CD4-positive, alpha-beta memory T cell (primary cell): ENCODE measurements at places on chromosomes 3 and 15.

DNA sequence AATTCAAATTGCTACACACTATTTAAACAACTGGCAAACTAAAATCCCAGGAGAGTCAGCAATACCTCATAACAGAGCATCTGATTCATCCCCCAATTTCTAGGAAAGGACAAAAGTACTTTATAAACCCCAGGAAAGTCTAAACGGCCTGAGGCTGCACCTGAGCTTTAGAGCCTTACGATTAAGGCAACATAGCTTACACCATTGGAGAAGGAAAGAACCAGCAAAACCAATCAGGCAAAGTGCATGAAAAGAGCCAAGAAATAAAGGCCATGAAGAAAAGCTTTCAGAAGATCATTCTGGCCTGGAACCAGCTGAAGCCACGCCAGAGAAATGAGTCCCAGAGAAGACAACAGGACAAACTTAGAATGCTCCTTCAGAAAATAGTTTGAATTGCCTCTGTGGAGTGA is 48.1 kb downstream of the PTPN9 start:
- no peak for DNase-seq

GRCh38 chr3:5347486-5347885 is 160.0 kb downstream of the EDEM1 start:
- DNase-seq, result no peak

DNA sequence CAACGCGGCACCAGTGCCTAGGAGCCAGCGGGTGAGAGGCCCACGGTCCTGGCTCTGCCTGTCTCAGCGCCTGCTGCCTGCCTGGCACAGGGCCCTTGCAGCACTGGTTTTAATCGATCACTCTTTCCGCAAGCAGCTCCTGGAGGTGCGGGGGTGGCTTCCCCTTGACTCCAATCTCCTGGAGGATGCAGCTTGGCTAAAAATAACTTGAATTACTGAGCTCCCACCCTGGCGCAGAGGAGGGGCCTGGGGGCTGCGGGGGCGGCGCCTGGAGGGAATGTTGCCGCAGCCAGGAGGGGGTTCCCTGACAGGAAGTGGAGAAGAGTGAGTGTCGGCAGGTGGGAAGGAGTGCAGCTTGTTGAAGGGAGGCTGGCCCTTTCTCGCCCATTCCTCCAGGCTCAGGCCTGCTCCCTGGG is 9.9 kb upstream of the RPL29 start:
- DNase-seq, result no peak

DNA sequence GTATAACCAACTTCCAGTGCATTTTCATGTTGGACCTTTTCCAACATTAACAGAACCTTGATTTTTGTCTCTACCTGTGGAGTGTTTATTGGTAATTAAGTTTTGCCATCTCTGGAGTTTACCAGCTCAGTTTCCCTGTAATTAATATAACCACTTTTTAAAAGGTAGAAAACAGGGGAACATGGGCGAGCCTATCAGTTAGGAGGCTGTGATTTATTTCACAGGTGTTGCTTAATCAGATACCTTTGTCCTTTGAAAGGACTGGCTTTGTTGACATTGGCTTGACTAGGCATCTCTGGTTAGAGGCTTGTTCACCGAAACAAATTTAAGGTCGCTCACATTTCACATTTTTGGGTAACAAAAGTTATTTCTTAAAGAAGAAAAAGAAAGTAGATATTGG is 622 bp downstream of the NAALADL2 start:
- DNase-seq, result no peak

DNA sequence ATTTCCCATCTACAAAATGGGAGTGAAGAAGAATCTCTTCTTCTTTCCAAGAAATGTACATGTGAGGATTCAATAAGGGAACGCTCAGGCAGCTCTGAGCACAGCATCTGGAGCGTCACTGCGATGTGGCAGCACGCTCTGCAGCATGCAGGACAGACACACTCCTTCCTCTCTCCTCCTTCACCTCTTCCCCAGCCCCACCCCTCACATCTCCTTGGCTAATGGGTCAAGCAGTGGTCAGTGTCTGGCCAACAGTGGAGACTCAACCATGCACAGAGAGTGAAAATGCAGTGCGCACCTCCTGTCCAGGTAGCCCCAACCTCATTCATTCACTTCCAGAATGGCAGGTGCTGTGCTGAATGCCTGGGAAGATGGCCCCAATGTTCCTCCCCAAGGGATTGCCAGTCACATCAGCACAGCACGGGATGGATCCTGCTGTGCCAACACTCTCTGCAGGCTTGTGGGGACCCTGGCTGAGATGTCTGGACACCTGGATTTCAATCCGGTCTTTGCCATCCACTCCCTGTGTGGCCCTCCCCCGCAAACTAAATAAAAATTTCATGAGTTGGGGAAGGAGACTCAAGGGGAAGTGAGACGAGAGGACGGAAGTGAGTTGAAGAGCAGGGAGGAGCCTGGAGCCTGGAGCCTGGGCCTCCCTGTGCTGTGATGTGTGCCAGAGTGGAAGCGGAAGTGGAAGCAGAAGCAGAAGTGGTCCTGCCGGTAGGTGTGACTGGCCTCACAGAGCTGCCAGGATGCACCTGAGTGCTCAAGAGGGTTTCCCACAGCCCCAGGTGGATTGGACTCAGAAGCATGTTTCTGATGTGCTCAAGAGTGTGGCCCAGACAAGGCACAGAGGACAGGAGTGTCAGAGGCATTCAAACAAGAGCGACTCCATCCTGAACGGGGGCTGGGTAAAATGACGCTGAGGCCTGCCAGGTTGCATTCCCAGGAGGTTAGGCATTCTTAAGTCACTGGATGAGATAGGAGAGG is 163.9 kb downstream of the SMAD6 start:
- no peak for DNase-seq

DNA sequence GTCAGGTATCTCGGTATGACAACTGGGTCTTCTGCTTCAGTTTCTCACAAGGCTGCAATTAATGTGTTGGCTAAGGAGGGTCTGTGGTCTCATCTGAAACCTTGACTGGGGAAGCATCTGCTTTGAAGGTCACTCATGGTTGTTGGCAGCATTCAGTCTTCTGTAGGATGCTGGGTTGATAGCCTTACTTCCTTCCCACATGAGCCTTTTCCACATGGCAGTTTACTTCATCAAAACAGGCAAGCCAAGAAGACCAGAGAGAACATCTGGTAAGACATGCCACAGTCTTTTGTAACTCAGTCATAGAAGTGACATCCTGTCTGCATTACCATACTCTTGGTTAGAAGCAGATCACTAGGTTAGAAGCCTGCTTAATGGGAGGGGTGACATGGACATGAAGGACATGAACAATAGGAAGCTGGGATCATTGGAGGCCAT is 49.5 kb downstream of the CMC1 start:
- DNase-seq, result no peak

DNA sequence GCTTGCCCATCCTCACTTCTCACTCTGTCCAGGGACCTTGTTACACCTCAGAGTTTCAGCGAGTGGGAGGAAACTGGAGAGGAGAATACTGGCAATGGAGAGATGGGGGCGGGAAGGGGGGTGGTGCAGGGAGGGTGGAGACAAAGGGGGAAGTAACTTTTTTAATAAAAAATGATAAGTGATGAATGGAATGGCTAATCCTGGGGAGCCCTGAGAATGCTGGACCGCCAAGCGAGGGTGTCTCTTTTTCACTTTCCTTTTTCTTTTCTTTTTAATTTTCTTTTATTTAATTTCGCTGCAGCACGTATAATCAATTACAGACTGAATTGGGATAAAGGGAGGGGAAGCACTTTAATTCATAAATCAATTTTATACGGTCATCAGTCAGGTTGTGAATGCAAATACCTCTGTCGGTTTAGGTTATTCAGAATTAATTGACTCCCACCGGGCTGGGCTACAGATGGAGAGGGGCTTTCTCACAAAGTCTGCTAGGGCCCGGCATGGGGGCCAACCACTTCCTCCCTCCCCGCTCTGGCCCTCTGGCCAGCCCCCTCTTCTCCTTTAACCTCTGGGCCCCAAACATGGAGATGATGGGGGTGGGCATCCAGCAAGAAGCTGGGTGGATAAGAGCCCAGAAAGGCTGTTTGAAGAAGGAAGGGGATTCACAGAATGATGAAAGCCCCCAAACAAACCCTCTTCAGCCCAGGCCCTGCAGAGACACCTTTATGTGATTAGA is 106.8 kb upstream of the BOC start:
- no peak for DNase-seq

- no peak for DNase-seq
Measured at GRCh38 chr3:197027896-197028727, 1.5 kb downstream of the MELTF start.

GRCh38 chr15:68303560-68304436 is 26.3 kb downstream of the FEM1B start:
- no peak for DNase-seq

DNA sequence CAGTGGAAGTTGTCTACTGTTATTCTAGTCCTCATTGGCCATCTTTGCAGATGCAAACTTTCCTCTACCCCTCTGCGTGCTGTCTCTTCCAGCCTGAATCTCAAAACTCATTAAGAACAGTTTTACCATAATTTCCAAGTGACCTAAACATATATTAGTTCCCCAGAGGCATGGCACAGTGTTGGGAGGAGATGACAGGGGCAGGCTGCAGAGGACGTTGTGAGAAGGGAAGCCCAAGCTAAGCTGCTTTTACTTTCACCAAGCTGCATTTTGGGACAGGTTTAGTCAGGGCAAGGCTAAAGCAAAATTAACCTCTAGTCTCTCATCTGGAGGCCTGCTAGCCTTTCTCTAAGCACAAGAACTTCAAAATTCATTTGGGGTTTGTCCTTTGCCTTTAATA is 318.6 kb upstream of the SATB1 start:
- DNase-seq, result no peak

DNA sequence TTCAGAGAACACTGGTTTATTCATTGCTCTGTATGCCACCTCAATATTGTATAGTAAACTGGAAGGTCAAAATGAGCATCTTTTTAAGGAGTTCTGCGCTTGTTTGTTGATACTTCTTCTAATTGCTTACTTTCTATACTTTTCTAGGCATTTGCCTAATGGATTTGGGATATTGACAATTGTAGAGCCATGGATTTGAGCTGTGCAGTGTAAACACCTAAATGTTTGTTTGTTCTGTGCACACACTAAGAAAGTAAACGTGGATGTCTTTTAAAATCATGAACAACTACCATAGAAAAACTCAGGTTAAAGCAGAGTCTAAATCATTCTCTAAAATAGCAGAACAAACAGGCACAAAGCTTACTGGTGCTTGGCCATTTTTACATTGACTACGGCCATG is 436.6 kb upstream of the GBE1 start:
- DNase-seq, result no peak

GRCh38 chr3:80696280-80696679 is 928.5 kb upstream of the ROBO1 start:
- DNase-seq, result no peak

DNA sequence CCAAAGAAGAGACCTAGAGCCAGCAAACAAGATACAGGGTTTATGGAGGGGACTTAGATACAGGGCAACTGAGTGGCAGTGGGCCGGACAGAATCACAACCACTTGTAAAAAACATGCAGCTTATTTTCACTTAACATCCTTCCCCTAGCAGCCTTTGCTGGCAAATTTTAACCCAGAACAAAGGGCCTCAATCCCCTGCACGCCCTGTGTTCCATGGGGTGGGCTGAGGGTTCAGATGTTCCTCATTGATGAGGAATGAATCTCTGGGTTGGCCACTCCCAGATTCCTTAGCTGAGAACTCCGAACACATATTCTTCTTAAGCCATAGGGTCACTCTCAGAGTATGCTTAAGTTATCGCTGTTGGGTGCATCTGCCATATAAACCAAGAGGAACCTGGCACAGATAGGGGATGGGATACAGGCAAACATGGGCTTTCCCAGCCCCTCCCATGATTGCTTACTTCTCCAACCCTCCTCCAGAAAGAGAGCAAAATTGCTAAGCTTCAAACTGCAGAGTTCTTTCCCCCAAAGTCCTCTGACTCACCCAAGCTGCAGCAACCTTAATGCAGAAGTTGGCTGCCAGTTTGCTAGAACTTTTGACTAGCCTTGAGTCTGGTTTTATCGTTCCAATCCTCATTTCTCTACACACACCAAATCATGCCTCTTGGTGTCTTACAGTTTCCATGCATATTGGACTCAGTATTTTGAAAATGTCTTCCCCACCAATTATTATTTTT is 146.9 kb downstream of the CD47 start:
- no peak for DNase-seq

DNA sequence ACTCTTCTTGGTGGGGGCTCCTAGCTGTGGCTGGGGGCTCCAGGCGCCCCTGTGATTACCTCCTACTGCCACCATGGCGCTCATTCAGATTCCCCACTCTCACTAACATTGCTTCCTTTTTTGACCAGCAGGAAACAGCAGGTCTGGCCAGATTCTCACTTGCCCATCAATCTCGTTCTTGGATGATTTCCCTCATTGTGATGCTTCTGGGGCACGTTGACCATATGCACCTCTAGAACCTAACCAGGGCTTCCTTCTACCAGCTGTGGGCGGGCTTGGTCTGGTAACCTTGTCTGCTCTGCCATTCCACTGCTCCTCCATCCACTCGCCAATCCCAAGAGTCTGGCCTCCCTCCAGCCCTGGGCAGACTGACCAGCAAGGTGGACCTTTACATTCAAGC is 35.9 kb upstream of the PTPN23 start:
- DNase-seq, result no peak

GRCh38 chr15:26572602-26573350 is 200.1 kb downstream of the GABRB3 start:
- no peak for DNase-seq

GRCh38 chr15:48965972-48966371 is 2.3 kb upstream of the SHC4 start:
- no peak for DNase-seq

DNA sequence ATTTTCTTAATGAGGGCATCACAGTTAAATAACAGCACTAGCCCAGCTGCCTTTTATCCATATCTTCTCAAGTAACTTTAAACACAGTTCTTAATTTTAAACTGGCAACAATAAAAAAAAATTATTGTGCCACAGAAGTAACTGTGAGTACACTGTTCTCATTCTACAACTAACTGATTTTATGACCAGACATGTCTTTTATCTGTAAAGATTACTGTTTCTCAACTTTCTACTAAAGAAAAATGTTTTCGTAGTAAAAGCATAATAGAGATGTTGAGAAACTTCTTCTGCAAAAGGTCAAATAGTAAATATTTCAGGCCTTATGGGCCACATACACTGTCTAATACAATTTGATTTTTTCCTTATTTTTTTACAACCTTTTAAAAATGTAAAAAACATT is 32.0 kb downstream of the PLOD2 start:
- no peak for DNase-seq

DNA sequence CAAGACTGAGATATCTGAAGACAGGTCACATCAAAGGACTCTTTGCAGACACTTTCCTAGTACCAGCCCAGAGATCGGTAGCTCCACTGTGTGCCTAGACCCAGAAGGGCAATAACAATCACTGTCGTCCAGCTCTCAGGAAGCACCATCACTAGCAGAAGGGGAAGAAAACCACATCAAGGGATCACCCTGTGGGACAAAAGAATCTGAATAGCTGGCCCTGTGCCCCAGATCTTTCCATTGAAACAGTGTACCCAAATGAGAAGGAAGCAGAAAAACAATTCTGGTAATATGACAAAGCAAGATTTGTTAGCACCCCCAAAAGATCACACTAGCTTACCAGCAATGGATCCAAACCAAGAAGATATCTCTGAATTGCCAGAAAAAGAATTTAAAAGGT is 404.4 kb upstream of the NECTIN3 start:
- DNase-seq, result no peak
